ENCODE measurements at places on chromosomes 6 and 20.
A peak's percentile ranks its signal among the peaks of the same experiment; 100 is the strongest.

- no peak for DNase-seq
Measured at GRCh38 chr6:111173341-111173740, 86.0 kb downstream of the SLC16A10 start.

- DNase-seq: peak; percentile 32
Measured at GRCh38 chr6:43817192-43817591, 47.2 kb downstream of the VEGFA start.

GRCh38 chr6:28124971-28125353, 553 bp downstream of the ZSCAN16 start:
- no peak for DNase-seq

GRCh38 chr20:59958626-59959025, 403 bp downstream of the CDH26 start:
- no peak for DNase-seq

GRCh38 chr6:64290867-64291266, 655.3 kb downstream of the PHF3 start:
- DNase-seq: no peak

DNA sequence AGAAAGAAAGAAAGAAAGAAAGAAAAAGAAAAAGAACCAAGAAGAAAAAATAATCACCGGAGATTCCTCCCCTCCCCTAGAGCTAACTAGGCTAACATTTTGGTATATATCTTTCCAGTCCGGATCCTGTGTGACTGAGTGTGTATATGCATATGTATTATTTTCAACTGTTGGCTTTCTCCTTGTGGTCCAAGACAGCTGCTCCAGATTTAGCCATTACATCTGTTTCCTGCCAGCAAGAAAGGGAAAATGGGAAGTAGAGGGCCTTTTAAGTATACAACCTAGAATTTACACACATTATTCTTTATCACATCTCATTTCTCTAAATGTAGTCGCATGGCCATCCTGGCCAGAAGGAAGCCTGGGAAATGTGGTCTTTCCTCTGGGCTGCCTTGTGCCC, 15.2 kb downstream of the SLC52A3 start:
- no peak for DNase-seq

DNA sequence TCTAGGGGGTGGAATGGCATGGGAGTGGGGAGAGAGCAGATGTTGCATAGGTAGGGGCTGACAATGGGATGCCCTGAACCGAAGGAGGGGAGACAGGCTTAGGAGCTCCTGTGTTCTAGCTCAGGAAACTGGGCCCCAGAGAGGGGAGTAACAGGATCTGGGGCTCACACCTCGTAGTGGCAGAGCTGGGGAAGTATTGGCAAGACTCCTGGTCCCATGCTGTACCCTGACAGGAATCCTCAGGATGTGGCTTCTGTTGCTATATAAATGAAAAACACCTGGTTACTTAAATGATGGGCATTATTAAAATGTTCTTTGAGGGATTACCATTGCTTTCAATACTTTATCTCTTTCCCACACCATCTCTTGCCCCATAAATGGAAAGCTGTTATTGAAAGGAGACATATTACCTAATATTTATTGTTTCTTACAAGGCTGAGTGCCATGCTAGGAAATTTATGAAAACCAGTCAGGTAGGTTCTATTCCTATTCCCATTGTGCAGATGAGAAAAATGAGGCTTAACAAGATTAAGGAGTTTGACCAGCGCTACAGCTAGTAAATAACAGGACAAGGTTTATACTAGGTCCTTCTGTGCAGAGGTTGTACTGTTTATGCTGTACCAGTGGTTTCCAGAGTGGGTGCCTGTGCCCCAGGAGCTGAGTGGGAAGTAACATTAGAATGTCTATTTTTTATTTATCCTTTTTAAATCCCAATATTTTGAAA, 35.3 kb upstream of the TCP11 start:
- no peak for DNase-seq

DNA sequence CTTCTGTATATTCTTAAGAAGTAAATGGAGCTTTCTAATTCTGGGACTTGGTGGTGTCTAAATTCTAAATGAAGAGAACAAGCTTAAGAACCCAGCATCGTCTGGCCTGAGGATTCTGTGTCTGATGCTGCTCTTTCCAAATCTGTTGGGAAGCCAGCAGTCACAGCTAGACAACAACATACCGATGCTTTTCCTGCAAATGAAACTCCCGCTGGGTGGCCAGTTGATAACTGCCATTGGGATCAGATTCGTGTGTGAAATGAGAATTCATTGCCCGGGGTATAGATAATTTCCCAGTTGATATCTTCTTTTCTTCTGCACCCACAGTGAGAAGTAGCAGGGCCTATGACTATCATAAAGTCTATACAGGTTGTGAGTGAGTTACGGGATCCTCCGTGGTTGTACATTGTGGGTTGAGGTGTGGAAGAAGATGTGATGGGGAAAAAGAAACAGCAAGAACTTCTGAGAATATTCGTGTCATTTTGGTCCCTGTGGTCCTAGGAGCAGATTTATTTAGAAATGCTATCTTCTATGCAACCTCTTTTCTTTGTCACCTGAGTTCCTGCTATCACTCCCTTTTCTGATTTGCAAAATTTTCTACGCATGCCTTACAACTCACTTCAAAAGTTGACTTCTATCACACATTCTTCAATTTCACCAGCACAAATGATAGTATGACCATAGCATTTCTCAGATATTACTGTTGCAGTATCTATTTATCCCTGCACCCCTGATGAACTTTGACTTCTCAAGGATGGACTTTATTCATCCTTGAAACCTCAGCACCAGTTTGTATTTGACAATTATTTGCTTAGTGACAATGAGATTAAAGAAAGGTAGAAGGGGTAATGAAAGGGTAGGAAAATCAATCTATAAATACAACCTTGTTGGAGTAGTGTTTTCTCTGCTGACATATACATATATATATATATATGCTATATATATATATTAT, 10.4 kb downstream of the NOX3 start:
- no peak for DNase-seq

- no peak for DNase-seq
Measured at GRCh38 chr6:144063246-144063743, 32.1 kb downstream of the SF3B5 start.

GRCh38 chr6:123994168-123994567, 190.5 kb downstream of the NKAIN2 start:
- no peak for DNase-seq

DNA sequence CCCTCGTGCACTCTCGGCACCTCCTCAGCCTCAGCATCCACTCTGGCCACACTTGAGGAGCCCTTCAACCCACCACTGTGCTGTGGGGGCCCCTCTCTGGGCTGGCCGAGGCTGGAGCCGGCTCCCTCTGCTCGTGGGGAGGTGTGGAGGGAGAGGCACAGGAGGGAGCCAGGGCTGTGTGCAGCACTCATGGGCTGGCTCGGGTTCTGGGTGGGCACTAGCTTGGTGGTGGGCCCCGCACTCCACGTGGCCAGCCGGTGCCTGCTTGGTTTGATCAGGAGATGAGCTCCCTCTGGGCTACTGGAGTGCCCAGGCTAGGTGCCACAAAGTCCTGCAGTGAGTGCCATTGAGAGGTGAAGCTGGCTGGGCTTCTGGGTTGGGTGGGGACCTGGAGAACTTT, 949.4 kb upstream of the GJE1 start:
- no peak for DNase-seq

DNA sequence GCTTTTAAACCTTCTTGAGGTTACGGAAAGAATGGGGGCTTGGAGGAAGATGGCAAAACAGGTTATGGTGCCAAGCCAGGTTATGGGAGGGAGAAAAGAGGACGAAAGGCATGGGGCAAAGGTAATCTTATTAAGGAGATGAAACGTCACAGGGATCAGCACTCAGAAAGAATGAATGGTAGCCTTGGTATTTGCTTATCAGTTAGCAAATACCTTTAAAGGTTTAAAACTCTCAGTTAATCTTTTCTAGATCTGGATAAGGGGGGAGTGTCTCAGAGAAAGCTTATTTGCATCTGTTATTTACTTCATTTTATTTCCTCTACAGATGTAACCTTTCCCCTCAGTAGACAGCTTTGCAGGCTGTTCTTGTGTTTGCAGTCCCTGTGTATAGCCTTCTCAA, 55.5 kb upstream of the EEF1E1 start:
- DNase-seq: no peak

GRCh38 chr6:156695742-156696141, 81.4 kb upstream of the ARID1B start:
- DNase-seq: no peak

DNA sequence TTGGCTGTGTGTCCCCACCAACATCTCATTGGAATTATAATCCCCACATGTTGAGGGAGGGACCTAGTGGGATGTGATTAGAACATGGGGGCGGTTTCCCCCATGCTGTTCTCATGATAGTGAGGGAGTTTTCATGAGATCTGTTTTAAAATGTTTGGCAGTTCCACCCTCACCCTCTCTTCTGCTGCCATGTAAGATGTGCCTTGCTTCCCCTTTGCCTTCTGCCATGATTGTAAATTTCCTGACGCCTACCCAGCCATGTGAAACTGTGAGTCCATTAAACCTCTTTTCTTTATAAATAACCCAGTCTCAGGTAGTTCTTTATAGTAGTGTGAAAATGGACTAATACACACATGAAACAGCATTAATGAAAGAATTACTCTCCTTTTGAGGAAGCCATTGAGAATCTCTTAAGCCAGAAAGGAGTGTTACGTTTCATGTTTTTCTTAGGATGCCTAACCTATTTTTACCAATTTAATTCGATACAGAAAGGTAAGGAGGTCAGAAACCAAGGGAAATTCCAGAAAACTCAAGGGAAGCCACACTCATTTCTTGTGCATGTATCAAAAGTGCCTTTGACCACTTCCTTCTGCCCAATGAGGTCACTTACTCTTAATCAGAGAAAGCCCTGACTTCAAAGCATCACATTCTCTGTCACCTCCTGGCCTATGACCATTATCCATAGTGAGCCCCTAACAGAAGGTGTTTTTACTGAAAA, 24.7 kb upstream of the HINT3 start:
- DNase-seq: peak; percentile 64
